Activated T-helper 2 cell treated with anti-CD3 and anti-CD28 coated beads, Interferon-gamma antibody, Interleukin-2, Interleukin-4, amounts not matched to agents 10 μg/mL and 5 μg/mL and 100 μg/mL, durations not matched to agents 14 hours and 24 hours and 36 hours (primary cell): ENCODE measurements at places on chromosomes 7 and 10. TPM values are rescaled to one million over a fixed set of nuclear protein-coding genes. Genes with fewer than 3 reads are reported as not detected.

- no peak overlapping the region for H3K4me3 ChIP-seq
- no peaks in the 10 kb centered on the region for H3K27me3 ChIP-seq
- DNase-seq = no peak
- no peaks in the 10 kb centered on the region for H3K36me3 ChIP-seq
- H3K27ac ChIP-seq = no peak overlapping the region
Measured at GRCh38 chr10:34612446-34612845, 202.7 kb downstream of the PARD3 start.

- peaks cover 4% of the 10 kb centered on the region for H3K27me3 ChIP-seq
- no peak overlapping the region for H3K4me3 ChIP-seq
- DNase-seq = no peak
- no peaks in the 10 kb centered on the region for H3K4me1 ChIP-seq
- no peaks in the 10 kb centered on the region for H3K36me3 ChIP-seq
Measured at GRCh38 chr7:104040666-104041065, 51.2 kb upstream of the RELN start.

GRCh38 chr10:31188792-31189406 lies 130.1 kb upstream of the ZEB1 start:
- H3K36me3 ChIP-seq = no peaks in the 10 kb centered on the region
- no peak for DNase-seq
- H3K4me1 ChIP-seq = no peaks in the 10 kb centered on the region
- no peaks in the 10 kb centered on the region for H3K27me3 ChIP-seq
- no peak overlapping the region for H3K4me3 ChIP-seq
- no peak overlapping the region for H3K27ac ChIP-seq

PNLIP gene
- total RNA-seq = not detected in 2 replicates

CD36 gene
- total RNA-seq = not detected in 2 replicates

PCLO gene
- total RNA-seq = not detected in 2 replicates

MCM10 gene
- 73.3 and 78.5 TPM in 2 replicates for total RNA-seq
